ENCODE measurements at places on chromosomes 4 and X. TPM values are rescaled to one million over a fixed set of nuclear protein-coding genes. Genes with fewer than 3 reads are reported as not detected.

S100P gene
- total RNA-seq: 0.94 TPM

AREG gene
- total RNA-seq: 7.3 TPM

ASB12 gene
- total RNA-seq: not detected

SSX2B gene
- total RNA-seq: not detected

UGT8 gene
- not detected for total RNA-seq

NLGN3 gene
- 3.1 TPM for total RNA-seq

FAM47C gene
- total RNA-seq: not detected

DNA sequence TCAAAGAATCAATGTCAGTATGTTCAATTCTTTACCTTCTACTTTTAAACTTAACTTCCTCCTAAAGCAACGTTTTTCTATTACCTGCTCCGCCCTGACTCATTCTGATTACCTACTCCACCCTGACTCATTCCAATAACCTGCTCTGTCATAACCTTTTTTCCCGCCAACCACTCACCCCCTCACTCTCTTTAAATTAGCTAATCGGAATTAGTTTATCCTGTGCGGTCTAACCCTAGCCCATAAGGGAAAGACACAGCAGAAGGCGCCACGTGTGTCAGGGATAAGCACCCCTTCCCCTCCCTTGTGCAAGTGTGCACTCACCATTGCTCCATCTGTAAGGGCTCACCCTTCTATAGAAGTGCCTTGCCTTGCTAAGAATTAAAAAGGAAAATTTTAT is 64.4 kb downstream of the EIF4E start:
- ATAC-seq: no peak
- H3K4me3 ChIP-seq: no peak overlapping the region
- no peak overlapping the region for H3K27ac ChIP-seq

GRCh38 chr4:172390331-172390730 is 577.1 kb downstream of the GALNTL6 start:
- no peak overlapping the region for H3K27ac ChIP-seq
- H3K4me1 ChIP-seq: no peaks in the 10 kb centered on the region
- ATAC-seq: no peak
- no peaks in the 10 kb centered on the region for H3K36me3 ChIP-seq

- no peak overlapping the region for H3K4me3 ChIP-seq
- no peaks in the 10 kb centered on the region for H3K36me3 ChIP-seq
- no peak overlapping the region for H3K27ac ChIP-seq
These were observed 59.0 kb upstream of the HELT start for GRCh38 chr4:184959309-184959708.

GRCh38 chrX:68090266-68090665 is 343.0 kb downstream of the OPHN1 start:
- ATAC-seq: no peak
- peaks cover 11% of the 10 kb centered on the region for H3K36me3 ChIP-seq
- no peaks in the 10 kb centered on the region for H3K27me3 ChIP-seq
- H3K27ac ChIP-seq: no peak overlapping the region

DNA sequence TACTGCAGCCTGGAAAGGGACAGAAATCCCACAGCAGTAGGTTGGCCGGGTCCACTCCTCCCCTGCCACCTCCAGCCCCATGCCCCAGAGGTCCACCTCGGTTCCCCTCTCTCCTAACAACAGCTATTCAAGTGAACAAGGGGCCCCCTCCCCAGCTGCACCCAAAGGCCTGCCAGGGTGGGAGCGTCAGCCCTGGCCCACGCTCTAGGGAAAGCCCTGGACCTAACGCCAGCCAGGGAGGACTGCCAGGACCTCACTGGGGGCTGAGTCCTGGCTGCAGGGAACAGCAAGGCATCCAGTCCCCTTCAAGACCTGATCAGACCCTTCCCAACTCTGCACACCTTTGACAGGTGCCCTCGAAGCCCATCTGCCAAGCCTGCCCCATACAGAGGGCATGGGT is 13.2 kb downstream of the SLC6A8 start:
- H3K36me3 ChIP-seq: peaks cover 57% of the 10 kb centered on the region
- H3K4me1 ChIP-seq: peaks cover 60% of the 10 kb centered on the region
- ATAC-seq: no peak
- H3K27me3 ChIP-seq: no peaks in the 10 kb centered on the region
- H3K4me3 ChIP-seq: no peak overlapping the region

GRCh38 chr4:188143731-188144130 is 4.5 kb downstream of the TRIML1 start:
- no peaks in the 10 kb centered on the region for H3K36me3 ChIP-seq
- H3K4me1 ChIP-seq: no peaks in the 10 kb centered on the region
- H3K27ac ChIP-seq: no peak overlapping the region
- H3K27me3 ChIP-seq: no peaks in the 10 kb centered on the region

DNA sequence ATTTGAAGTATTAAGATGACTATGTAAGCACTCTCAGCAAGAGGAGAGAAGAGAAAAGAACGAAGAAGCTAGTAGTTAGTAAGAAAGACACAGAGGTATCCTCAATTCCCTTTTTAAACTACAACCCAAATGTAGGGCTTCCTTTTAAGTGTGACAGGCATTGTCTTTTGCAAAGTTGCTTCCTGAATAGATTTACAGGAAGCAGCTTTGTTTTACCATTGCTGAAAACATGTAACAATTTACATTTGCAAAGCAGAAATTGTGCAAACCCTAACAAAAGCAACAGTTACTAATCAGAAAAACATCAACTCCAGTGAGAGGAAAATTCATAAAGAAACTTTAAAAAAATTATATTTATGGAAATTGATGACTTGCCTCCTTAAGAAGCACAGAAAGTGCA is 96.4 kb downstream of the FAM13A start:
- H3K27me3 ChIP-seq: no peaks in the 10 kb centered on the region
- no peaks in the 10 kb centered on the region for H3K36me3 ChIP-seq
- H3K4me3 ChIP-seq: no peak overlapping the region
- H3K4me1 ChIP-seq: no peaks in the 10 kb centered on the region
- H3K27ac ChIP-seq: no peak overlapping the region

- H3K27ac ChIP-seq: no peak overlapping the region
- no peaks in the 10 kb centered on the region for H3K4me1 ChIP-seq
- H3K4me3 ChIP-seq: no peak overlapping the region
- H3K36me3 ChIP-seq: no peaks in the 10 kb centered on the region
- H3K27me3 ChIP-seq: no peaks in the 10 kb centered on the region
These were observed 327.0 kb upstream of the DKK2 start for GRCh38 chr4:107363125-107363524.

Measured in gastroesophageal sphincter (tissue), 4 donors.